Upper lobe of right lung (tissue), 1 donor: ENCODE measurements at places on chromosomes 3 and 15. TPM values are rescaled to one million over a fixed set of nuclear protein-coding genes. Genes with fewer than 3 reads are reported as not detected.

DNA sequence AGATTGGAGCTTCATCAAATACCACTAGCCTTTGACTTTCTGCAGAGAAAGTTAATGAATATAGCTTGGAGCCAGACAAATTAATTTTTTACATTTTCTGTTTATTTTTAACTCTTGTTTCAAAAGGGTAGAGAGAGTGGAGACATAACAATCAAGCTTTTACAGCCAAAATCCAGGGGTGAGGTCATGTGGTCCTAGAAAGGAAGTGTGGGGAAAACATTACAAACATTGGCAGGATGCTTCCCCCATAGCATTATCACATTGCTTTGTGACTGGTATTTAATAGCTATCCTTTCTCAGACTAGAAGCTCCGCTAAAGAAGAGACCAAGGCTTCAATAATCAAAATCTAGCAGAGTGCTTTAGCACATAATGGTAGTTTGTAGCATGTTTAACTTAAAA, 46.4 kb upstream of the PHLDB2 start:
- DNase-seq = no peak

DNA sequence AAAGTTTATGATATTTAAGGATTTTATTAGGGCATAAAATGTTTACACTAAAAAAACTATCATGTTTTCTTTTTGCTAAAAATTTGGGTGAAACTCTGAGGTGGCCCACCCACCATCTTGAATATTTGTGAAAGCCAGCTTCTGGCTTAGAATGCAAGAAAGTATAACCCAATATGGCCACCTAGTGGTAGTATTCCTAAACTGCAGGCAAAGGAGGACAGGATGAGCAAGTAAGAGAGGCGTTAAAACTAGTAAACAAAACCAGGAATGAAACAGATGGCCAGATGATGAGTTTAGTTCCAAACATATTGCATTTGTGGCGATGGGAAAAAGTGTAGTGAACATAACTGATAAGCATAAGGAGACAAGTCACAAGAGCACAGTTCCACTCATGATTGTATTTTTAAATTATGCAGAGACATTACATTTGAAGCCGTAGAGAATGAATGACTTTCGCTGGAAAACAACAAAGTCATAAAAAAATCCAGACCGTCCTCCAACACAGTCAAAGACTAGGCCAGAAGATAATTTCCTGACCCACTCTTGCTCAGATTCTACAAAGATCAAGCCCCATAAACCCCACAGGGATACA, 103.3 kb upstream of the PRTG start:
- DNase-seq = no peak

GRCh38 chr3:9909221-9910013, 6.8 kb downstream of the IL17RE start:
- no peak for DNase-seq

DNA sequence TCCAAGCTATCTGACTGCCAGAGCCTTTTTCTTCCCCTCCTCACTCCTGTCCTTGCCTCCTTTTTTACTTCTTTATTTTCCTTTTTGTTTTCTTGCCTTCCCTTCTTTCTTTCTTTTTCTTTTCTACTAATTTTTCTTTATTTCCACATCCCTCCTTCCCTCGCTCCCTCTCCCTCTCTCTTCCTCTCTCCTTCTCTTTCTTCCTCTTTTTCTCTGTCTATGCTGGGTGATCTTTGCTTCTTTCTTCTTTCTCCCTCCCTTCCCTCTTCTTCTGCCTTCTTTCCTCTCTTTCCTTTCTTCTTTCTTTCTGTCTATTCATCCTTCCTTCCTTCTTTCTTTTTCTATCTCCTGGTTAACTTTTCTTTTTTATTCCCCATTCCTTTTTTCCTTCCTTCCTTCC, 564.8 kb downstream of the NSUN3 start:
- no peak for DNase-seq

The CYP1A2 gene
- 0.32 TPM for total RNA-seq

The RBPMS2 gene
- 4.5 TPM for total RNA-seq

DNA sequence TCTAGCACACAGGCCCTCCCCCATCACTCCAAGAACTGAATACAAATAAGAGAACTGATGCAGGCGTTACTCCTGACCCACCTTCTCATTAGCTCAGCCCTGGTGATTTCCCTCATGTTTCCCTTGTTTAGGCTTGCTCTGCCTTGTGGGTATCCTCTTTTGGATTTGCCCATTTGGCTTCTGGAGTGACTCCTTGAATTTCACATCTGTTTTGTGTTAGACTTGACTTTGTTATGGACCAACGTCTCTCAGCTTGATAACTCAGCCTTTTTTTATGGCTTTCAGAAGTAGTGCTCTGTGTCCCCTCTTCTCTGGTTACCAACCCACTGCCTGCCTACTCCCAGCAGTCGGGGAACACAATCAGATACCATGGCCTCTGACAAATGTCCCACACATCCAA, 11.3 kb upstream of the TMOD3 start:
- no peak for DNase-seq

DNA sequence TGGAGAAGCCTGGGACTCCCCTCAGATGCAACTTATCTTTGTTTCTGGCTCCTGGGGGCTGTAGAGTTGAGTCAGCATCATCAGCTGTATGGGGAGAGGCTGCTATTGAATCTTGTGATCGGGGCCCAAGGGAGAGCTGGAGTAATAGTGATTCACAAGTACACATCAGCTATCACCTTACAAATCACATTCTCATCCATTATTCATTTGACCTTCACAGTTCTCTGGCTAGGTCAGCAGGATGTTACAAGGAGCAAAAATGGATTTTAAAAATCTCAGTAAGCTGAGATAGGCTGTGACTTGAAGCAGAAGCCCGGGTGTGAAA, 175.0 kb downstream of the OPA1 start:
- DNase-seq = no peak

DNA sequence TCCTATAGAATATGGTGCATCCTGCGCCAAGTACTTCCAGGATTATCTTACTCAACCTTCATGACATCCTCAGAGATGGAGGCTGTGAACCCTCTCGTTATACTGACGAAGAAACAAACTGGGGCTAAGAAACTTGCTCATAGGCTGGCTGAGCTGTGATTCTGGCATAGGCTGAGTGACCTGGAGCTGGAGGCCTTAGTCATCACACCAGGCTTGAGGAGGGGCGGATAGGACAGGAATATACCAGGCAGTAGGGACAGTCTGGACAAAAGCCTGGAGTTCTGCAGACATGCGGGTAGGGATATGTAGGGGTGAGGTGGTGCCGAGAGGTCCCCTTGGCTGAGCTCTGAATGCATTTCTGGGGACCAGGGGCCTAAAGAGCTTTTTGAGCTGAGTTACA, 18.1 kb downstream of the HEMK1 start:
- no peak for DNase-seq

The ARHGEF26 gene
- 58.8 TPM for total RNA-seq

GRCh38 chr15:69380726-69381105, 33.4 kb upstream of the KIF23 start:
- no peak for DNase-seq

DNA sequence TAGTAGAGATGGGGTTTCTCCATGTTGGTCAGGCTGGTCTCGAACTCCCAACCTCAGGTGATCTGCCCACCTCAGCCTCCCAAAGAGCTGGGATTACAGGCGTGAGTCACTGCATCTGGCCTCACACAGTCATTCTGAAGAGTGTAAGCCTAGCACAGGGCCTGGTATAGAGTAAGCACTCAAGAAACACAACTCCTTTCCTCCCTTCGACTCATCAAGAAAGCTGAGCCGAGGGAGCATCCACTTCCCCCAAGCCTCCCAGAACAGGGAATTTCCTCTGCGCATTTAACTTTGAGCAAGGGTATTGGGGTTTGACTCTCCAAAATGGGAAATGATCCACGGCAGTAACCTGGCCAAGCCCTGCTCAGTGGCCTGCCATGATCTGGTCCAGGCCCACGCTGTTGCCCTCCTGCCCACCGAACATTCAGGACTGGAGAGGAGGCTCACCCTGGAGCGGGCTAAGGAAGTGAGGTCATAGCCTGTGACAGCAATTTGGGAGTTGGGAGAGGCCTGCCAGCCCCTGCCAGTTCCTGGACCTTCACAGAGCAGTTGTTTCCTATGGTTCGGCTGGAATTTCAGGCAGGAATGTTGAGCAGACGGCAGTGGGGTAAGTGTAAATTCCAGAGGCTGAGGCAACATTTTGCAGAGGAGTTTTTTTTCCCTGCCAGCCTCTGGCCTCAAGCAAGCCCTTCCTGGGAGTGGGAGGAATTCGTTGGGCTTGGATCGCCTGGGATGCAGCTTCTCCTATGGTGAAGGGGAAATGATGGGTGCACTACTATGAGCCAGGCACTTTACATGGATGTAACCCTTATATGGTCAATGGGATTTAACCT, 21.2 kb upstream of the SMAD3 start:
- DNase-seq = no peak

DNA sequence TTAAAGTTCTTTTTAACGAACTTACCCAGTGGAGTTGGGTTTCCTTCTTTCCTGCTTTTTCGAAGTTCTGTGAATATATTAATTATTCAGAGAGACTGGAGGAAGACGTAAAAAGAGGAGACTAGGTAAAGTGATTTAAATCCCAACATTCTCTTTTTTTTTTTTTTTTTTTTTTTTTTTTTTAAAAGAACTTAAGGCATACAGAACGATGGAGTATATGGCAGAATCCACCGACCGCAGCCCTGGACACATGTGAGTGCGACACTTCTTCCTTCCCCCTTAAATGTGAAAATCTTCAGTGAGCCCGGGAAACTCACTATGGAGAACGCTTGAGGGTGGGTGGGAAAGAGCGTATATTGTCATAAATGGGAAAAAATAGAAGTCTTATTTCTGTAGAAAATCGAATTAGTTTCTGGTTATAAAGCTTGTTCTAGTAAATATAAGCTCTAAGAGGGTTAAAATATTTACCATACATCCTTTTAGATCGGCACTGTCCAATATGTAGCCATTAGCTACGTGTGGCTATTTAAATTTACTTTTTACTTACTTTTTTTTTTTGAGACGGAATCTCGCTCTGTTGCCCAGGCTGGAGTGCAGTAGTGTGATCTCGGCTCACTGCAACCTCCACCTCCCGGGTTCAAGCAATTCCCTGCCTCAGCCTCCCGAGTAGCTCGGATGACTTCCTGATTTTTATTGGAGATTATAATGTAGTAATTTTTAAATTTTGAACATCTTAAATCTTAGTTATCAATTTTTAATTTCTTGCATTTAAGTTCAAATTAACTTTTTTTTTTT, 892 bp downstream of the NMD3 start:
- DNase-seq = no peak

GRCh38 chr3:176088962-176089383, 1108.3 kb downstream of the TBL1XR1 start:
- DNase-seq = no peak

The UROC1 gene
- not detected for total RNA-seq

The MME gene
- total RNA-seq = 79.1 TPM

The ACP3 gene
- 11.5 TPM for total RNA-seq

The FYTTD1 gene
- total RNA-seq = 46.8 TPM

The HRG gene
- not detected for total RNA-seq

DNA sequence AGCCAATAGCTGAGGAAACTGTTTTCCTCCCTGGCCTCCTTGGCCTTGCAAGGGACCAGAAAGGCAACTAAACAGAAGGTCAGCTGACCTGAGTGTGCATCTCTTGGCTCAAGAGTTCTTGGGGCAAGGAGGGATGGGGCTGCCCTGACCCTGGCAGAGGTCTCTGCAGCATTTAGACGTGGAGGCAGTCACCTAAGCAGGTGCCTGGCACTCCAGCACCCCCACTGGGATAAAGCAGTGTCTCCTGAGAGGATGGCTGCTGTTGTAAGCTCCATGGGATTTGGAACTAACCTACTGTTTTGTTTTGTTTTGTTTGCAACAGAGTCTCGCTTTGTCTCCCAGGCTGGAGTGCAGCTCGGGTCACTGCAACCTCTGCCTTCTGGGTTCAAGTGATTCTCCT, 185.2 kb downstream of the TBC1D2B start:
- DNase-seq = no peak

DNA sequence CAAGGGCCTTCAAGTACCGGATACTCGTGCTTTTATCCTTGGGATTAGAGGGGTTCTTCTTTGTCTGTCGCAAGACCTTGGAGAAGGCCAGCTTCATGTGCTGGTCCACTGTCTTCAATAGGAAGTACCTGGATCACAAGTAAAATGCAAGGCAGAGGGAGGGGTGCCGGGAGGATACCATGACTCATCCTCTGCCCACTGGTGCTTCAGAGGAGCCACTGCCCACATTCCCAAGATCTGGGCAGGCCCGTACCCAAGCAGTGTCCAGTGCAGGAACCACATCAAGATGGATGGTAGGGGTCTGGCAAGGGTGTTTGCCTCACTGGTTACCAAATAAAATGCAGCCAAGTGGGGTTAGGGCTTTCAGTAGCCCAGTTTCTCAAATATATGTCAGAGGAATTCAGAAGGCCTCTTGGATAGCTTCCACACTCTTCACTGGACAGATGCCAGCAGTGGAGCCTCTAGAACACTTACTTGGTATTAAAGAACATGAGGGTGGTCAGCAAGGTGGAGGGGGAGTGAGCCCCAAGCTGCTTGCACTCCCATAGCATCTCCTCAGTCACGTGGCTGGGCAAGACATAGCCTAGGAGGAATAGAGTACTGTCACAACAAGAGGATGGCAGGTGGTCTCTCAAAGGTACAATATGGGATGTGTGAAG, 3.6 kb upstream of the IMPDH2 start:
- no peak for DNase-seq

The MUSTN1 gene
- 5.4 TPM for total RNA-seq

The VEPH1 gene
- total RNA-seq = 139 TPM

The ISL2 gene
- total RNA-seq = not detected

DNA sequence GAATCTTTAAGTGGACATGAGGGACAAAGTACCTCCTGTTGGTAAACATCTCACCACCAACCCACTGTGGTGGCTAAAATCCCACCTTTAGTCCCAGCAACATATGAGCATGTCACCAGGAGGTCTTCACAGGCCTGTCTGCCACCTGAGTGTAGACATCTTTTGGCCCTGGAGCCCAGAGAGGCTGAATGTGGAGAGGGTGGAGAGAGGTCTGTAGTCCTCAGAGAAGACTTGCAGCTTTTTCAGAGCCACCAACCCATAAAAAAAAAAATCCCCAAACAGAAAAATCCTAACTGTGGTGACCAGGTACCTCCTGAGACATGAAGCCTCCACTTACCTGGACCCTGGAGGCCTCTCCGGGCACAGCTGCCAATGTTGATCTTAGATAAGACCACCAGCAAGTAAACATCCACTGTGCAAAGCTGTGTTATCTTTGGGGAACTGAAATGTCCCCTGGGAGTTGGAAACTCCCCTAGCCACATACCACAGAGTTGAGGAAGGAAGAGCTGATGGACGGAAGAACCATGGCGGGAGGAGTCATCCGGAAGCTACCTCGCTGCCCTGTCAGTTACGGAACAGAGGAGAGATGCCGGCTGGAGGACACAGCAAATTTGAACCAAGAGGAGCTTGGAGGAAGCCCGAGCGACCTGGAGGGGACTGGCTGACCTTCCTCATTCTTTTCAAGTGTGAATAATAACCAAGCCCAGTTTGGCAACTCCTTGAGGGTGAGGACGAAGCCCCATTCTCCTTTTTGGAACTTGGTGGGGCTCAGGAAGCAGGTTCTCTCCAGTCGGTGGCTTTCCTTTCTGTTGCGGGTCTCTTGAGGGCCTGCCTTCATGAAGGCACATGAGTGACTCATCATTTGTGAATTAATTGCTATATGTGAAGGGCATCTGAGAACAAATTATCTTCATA, at the start of gene GHRL:
Gene GHRL, minus strand, starts transcription at position 443 of the 915 bp plus-strand sequence. CDS start 2,767 bp downstream, outside the sequence.
- no peak for DNase-seq

The ATP13A5 gene
- 2.0 TPM for total RNA-seq
